ENCODE measurements at places on chromosomes 12 and 14.

DNA sequence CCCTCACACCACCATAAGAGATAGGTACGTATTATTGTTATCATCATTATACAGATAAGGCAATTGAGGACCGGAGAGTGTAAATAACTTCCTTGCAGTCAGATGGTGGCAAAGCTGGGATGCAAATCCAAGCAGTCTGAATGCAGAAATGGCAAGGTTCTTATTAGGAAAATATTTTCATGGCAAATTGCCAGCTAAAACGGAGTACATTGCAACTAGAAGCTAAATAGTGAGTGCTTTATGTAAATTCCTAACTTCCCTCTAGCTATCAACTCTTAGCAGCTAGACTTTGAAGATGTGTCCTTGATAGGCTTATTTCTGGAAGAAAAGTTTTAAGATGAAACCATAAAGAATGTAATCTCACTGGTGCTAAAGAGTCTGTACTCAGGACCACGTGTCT, 323.9 kb upstream of the DIO2 start:
- no peak for DNase-seq

DNA sequence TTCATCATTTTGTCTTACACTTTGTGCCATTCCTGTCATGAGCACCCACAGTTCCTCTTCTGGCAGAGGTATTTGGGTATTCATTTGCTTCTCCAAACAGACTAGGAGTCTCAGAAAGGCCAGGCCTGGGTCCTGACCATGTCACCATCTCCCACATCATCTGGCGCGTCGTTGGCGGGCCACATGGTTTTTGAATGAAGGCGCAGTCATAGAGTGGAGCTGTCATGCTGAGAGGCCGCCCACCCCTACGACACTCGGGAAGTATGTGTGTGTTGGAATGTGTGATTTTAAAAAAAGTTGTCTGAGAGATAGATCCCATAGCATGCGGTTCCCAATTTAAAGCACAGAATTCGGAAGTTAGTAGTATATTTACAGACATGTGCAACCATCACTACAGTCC, 15.6 kb upstream of the TTC7B start:
- DNase-seq: no peak

GRCh38 chr12:103441437-103442181, 54.2 kb downstream of the C12orf42 start:
- DNase-seq: peak; percentile 68

DNA sequence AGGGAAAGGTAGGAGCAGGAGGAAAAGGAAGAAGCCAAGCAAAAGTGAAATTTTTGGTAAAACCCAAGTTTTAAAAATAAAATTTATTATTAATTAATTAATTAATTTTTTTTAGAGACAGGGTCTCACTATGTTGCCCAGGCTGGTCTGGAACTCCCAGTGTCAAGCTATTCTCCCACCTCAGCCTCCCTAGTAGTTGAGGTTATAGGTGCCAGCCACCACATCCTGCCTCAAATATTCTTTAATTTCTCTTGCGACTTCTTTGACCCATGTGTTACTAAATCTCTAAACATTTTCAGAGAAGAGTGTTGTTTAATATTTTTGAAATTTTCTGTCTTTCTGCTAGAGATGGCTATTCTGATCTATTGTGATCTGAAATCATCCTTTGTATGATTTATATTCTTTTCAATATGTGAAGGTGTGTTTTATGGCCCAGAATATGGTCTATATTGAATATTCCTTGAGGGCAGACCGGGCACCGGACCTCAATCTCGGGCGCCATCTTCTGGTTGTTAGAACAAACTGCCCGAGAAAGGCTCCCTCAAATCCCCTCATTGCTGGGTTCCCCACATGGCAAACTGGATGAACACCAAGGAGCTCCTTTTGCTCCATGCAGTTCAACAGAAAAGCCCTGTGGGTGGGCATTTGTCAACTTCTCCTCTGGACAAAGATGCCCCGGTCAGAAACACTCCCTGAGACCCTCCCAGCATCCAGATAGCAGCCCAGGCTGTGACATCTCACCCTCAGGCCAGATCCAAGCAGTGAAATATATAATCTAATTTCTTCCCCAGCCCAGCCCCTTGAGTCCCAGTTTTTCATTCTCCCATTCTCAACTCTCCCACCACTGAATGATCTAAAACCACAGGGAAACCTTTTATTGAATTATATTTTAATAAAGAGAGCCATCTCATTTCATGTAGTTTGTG, 110.5 kb downstream of the ASCL4 start:
- DNase-seq: peak; percentile 66

DNA sequence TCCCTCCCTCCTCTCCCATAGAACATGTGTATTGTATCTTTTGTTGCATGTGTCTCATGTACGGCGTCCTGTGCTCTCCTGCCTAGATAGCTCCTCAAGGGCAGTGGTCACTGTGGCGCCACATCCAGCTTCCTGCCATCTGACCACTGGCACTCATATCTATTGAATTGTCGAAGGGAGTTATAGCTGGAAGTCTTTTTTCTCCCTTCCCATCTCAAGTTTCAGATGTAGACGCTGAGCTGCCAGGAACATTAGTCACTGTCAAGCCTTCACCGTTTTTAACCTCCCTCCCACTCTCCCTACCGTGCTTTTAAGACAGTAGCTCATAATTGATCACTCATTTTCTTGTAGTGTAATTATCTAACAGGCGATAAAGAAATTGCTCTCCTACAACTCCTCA, 33.0 kb downstream of the MTHFD1 start:
- DNase-seq: no peak

DNA sequence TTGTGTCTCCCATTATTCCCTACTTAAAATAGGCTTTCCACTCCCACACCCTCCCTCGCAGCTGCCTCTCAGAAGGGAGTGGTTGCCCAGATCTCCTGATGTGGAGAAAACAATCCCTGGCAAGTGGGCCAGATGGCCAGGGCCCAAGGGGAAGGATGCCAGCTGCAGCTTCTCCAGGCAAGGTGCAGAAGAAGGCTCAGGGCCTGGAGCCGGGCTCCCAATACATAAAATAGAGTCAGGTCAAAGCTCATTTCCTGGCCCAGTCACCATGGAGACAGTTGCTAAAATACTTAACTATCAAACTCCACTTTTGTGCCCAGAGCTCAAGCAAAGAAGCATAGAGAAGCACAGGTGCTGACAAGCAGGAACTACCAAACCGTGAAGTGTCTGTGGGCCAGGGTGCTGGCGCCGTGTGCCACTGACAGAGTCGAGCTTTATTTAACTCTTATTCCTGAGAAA, 45.7 kb upstream of the ITPR2 start:
- no peak for DNase-seq

DNA sequence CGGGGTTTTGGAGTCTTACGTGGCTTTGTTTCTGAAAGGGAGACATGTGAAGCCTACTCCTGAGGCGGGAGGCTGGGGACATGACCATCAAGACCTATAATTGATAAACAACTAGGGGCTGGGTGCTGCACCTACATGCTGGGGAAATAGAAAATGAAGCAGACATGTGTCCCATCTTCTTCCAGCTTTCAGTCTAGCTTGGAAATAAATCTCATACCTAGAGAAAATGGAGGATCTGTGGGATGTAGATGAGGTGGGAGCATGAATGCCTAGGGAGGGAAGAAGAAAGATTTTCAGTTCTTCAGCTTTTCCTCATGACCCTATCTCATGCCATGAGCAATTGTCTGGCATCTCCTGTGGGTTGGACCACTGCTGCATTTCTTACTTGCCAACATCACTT, 22.1 kb downstream of the EMP1 start:
- DNase-seq: no peak

- DNase-seq: no peak
These were observed 32.3 kb upstream of the FICD start for GRCh38 chr12:108482717-108483212.

DNA sequence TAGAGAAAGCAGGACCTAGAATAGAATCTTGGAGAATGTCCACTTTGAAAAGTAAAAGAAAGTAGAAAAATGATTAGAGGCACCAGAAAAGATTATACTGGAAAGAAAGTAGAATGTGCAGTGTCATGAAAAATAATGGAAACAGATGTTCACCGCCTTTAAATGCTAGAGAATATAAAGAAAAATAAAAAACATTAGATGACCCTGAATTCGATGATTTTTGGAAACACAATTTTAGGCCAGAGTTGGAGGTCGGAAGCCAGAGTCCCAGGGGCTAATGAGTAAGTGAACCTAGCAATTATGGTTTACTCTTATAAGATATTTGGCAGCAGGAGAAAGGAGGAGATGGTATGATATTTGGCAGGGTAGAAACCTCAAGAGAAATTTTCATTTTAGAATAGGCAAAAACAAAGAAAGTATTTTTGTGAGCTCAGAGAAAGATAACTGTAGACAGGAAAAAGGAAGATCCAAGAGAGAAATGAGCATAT, 37.7 kb downstream of the GYS2 start:
- DNase-seq: no peak

- DNase-seq: no peak
These were observed 38.9 kb upstream of the IL22 start for GRCh38 chr12:68292151-68292943.

GRCh38 chr12:95022477-95022876, 19.0 kb upstream of the NDUFA12 start:
- DNase-seq: no peak

DNA sequence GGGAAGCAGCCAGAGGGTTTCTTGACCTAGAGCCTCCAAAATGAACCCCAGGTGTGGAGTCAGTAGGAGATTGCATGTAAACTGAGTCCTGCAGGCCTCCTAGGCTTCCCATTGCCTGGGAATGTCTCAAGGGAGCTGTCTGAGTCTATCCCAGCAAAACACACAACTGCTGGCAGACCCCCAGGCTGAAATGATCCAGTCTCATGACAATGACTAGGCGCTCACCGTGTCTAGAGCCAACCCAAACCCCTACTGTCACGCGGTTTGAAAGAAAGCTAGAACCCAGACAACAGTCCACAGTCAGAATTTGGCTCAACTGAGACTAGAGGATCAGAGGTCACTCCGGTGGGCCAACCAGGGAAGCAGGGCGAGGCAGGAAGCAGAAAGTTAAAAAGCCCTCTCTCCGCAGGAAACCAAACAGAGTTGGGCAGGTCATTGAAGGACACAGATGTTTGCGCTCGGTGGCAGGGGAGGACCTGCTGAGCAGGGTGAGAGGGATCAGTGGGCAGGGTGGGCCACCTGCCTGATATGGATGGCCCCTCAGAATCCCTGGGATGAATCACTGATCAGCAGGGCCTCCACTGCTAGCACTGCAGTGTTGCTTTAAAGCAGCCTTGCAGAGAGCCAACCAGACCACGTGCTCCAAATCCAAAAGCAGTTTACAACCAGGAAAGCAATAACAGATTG, 23.8 kb downstream of the ACTN1 start:
- DNase-seq: no peak

- no peak for DNase-seq
These were observed 40.0 kb upstream of the GTF2A1 start for GRCh38 chr14:81260732-81261131.

DNA sequence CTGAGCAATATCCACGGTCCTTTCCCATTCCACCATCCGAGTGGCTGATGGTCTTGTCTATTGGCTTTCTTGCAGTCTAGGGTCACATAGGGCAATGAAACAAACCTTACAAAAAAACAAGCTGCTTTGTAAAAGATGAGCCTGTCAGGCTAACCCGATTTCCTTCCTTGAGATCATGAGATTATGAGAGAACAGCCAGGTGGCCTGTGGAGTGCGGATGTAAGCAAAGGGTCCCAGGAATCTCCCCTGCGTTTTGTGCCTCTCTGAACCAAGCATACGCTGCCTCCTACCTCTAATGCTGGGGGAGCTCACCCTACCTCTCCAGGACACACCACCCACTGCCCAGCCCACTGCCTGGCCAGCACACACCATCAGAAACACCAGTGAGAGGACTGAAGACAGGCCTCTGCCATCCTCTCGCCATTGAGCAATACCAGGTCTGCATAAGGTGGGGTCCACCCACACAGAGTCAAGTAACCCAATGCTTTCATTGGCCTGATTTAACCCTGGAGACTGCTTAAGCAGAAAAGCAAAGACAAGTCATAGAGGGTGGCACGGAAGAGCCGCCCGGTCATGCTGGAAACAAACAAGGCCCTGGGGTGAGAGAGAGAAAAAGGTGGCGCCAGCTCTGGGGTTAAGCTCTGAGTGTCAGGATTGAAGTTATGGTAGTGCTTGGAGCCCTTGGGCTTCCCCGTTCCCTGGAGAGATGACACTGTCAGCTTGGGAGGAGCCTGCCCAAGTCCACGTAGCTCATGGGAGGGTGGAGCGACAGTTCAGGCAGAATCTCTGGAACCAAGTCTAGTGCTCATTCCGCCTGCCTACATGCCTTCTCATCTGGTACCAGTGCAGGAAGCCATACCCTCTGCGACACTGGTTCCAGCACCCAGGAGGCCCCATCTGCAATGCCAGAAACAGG, 46.6 kb downstream of the CALM1 start:
- no peak for DNase-seq

DNA sequence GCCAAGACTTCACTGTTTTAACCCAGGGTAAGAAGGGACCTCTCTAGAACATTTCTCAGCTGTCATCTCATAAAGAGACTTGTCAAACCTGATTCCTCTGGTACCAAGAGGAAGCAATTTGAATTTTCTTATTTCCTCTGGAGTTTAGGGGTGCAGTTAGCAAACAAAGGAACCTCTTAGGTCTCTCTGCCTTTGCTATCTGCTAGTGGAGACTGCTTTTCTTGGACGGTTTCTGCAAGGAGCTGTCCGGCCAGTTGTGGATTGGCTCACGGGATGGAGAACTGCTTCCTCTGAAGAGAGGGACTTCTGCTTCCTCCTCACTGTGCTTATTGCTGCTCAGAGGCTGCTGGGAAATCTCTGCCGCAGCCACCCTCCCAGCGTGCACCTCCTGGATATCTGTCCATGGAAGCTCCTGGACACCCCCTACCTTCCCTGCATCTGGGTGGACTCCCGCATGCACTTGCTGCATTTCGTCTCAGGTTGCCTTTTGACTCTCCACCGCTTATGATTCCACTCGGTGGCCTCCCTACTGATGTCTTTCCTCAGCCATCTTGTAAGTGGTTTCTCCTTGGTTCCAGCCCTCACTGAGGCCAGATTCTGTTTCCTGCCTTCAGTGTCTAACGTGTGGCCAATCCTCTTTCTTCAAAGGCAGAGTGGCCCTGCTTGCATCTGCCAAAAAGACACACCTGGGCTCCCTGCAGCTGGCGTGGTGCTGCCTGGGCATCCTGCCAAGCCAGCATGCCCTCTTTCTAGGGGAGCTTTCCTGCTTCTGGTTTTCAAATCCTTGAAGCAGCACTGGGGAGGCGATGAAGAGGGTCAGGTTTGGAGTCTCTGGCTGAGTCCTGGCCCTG, 187.3 kb downstream of the CHST11 start:
- peak; percentile 41 for DNase-seq

All from GM13976 (cell line).